Vagina (tissue), 2 donors: ENCODE measurements at places on chromosomes 3 and 15. TPM values are rescaled to one million over a fixed set of nuclear protein-coding genes. Genes with fewer than 3 reads are reported as not detected.

DNA sequence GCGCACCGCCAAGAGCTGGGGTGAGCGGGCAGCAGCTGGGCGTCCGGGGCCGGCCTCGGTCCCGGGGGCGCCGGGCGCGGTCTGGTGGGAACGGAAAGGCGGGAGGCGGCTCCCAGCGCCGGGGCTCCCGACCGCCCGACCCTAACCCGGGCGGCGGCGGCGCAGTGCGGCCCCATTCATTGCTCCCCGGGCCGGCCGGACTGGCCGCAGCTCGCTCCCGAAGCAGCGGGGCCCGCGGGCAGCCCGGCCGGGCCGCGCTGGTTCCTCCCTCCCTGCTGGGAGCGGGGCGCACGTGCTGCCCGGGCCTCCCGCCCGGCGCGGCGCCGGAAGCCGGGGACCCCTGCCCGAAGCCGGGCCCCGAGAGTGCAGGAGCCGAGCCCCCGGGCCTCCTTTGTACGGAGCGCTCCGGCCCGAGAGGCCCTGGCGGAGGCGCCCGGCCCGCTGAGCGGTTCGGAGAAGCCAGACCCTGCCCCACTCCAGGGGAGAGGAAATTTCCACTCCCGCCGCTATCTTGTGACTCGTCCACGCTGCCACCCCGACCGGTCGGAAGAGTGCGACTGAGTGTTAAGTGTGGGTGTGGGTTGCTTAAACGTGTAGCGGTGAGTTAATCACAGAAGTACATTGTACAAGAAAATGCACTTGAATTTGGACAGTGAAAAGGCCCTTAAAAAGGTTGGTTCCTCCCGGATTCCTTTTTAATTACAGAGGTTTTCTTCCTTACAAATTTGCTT is 613 bp downstream of the ATP1B3 start:
- H3K27me3 ChIP-seq: no peaks in the 10 kb centered on the region
- H3K4me3 ChIP-seq: peak overlapping the region; percentile 97
- H3K36me3 ChIP-seq: no peaks in the 10 kb centered on the region
- H3K27ac ChIP-seq: peak overlapping the region; percentile 100

GRCh38 chr3:110343945-110344344 is 727.7 kb upstream of the NECTIN3 start:
- no peak overlapping the region for H3K27ac ChIP-seq
- no peaks in the 10 kb centered on the region for H3K4me1 ChIP-seq
- H3K27me3 ChIP-seq: no peaks in the 10 kb centered on the region
- no peaks in the 10 kb centered on the region for H3K36me3 ChIP-seq

DNA sequence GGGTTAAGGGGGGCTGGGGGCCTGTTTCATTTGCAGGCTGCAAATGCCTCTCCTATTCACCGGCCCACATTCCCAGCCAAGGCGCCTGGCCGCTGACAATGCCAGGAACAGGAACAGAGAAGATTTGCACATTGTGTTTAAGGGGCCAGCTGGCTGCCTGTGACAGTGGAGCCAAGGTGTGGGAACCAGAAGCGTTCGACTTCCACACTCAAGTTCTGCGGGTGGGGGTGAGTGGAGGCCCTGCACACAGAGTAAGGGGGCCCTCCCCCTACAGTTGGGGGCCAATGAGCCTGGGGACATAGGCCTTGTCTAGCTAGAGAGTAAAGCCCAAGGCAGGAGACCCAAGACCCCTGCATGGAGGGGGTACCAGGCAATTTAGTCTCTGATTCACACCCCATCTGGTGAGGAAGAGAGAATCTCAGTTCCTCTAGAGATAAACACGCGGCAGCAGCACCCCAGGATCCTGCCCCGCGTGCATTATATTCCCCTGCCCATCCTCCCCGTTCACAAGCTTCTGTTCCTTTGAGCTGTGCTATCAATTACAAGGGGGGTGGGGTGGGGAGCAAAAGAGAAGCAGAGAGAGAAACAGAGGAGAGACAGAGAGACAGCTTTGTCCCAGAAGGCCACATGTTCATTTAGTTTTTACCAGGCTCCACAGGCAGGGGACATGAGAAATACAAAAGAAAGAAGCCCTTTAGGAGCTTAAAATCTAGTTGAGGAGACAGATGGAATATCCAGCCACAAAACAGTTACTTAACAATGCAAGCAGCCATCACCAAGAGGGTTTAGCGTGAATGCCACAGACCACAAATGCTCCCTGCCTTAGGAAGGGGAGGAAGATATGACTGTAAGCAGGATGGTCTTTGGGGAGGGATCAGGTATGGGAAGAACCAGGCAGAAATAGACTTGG is 9.2 kb downstream of the IGDCC3 start:
- no peak overlapping the region for H3K4me3 ChIP-seq
- H3K4me1 ChIP-seq: no peaks in the 10 kb centered on the region
- H3K36me3 ChIP-seq: no peaks in the 10 kb centered on the region
- no peaks in the 10 kb centered on the region for H3K27me3 ChIP-seq
- H3K27ac ChIP-seq: no peak overlapping the region
- DNase-seq: no peak

DNA sequence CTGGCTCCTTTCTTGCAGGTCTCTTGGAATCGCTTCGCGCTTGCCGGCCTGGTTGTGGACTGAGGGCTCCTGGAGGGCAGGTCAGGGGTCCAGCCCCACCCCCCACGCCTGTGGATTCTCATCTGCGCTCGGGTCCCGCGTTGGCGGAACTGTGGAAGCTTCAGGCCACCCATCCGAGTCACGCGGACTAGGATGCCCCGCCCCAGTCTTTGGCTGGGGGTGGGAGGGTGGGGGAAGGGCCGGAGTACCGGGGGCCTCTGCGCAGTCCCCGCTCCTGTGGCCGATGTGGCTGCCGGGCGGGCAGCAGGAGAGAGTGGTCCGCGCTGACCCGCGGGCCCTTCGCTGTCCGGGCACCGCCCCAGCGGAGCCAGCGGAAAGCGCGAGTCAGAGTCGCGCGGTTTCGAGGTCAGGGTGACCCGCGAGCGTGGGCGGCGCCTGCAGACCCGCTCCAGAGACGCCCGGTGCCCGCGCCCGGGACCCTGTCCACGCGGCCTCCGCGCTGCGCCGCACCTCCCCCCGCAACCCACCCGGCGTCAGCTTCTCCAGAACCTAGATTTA is 114.2 kb downstream of the KLF13 start:
- no peaks in the 10 kb centered on the region for H3K27me3 ChIP-seq
- peaks cover 55% of the 10 kb centered on the region for H3K4me1 ChIP-seq
- H3K4me3 ChIP-seq: peak overlapping the region; percentile 58
- no peaks in the 10 kb centered on the region for H3K36me3 ChIP-seq
- DNase-seq: no peak

- H3K36me3 ChIP-seq: no peaks in the 10 kb centered on the region
- H3K4me3 ChIP-seq: no peak overlapping the region
- H3K4me1 ChIP-seq: no peaks in the 10 kb centered on the region
- no peak overlapping the region for H3K27ac ChIP-seq
- H3K27me3 ChIP-seq: no peaks in the 10 kb centered on the region
Observed at GRCh38 chr3:141059816-141060215, 8.7 kb downstream of the SPSB4 start.

GRCh38 chr15:47409600-47409999 is 307.7 kb upstream of the SEMA6D start:
- H3K27me3 ChIP-seq: no peaks in the 10 kb centered on the region
- no peak overlapping the region for H3K4me3 ChIP-seq
- peaks cover 17% of the 10 kb centered on the region for H3K4me1 ChIP-seq
- H3K27ac ChIP-seq: no peak overlapping the region
- H3K36me3 ChIP-seq: no peaks in the 10 kb centered on the region

- no peaks in the 10 kb centered on the region for H3K27me3 ChIP-seq
- no peaks in the 10 kb centered on the region for H3K36me3 ChIP-seq
- H3K27ac ChIP-seq: no peak overlapping the region
- no peak for DNase-seq
Observed at GRCh38 chr3:115975353-115975752, 352.0 kb downstream of the GAP43 start.

DNA sequence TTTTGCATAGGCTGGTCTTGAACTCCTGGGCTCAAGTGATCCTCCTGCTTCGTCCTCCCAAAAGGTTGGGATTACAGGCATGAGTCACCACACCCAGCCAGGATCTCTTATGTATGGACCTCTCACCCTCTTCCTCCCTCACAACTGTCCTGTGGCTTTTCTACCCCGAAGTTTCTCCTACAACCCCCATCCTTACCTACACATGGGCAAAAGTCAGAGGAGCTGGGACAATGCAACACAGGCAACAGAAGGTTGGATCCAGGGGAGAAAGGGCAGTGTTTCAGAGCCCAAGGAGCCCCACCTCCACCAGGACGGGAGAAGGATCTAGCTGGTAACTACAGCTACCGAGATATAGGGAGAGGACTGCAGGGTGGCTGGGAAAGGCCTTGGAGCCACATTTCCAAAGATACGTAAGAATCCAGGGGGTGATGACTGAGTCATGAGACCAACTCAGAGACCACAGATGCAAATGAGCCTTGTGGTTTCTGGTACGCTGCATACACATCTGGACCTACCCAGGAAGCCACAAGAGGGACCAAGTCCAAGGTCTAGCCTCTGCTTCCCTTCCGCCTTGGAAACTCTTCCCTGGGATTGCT is 13.6 kb downstream of the IGDCC4 start:
- DNase-seq: no peak
- peaks cover 12% of the 10 kb centered on the region for H3K4me1 ChIP-seq
- peak overlapping the region; percentile 42 for H3K27ac ChIP-seq
- H3K36me3 ChIP-seq: no peaks in the 10 kb centered on the region
- no peak overlapping the region for H3K4me3 ChIP-seq

DNA sequence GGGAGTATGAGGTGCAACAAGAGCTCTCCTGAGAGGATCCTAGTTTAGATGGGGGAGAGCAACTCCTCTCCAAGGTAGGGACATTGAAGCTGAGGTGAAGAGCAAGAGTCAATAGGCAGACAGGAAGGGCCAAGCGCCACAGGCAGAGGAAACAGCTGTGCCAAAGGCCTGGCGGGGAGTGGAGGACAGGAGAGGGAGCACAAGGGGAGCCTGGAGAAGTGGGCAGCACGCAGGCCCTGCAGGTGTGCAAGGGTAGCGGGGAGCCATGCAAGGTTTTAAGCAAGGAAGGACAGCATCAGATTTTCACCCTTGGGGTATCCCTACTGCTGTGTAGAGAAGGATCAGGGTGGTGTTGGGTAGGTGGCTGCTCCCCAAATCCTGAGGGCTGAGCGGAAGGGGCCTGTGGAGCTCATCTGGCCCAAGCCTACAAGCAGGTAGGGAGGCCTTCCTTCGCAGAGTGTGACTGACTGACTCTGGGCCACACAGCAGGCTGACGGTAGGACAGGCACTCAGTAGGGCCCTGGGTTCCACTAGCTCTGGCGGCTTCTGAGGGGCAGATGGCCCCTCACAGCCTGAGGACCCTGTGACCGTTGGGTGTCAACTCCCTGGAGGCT is 13.3 kb downstream of the CHST13 start:
- no peak for DNase-seq
- no peak overlapping the region for H3K27ac ChIP-seq
- no peaks in the 10 kb centered on the region for H3K27me3 ChIP-seq

DNA sequence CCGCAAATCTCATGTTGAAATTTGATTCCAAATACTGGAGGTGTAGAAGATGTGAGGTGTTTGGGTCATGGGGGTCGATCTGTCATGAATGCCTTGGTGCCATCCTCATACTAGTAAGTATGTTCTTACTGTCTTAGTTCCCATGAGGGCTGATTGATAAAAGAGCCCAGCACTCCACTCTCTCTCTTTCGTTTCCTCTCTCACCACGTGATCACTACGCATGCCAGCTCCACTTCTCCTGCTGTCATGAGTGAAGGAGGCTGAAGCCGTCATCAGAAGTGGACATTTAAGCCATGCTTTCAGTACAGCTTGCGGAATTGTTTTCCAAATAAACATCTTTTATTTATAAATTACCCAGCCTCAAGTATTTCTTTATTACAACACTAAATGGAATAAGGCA is 6.1 kb downstream of the OR5H15 start:
- no peaks in the 10 kb centered on the region for H3K27me3 ChIP-seq
- no peaks in the 10 kb centered on the region for H3K36me3 ChIP-seq
- no peaks in the 10 kb centered on the region for H3K4me1 ChIP-seq
- DNase-seq: no peak
- no peak overlapping the region for H3K4me3 ChIP-seq

DNA sequence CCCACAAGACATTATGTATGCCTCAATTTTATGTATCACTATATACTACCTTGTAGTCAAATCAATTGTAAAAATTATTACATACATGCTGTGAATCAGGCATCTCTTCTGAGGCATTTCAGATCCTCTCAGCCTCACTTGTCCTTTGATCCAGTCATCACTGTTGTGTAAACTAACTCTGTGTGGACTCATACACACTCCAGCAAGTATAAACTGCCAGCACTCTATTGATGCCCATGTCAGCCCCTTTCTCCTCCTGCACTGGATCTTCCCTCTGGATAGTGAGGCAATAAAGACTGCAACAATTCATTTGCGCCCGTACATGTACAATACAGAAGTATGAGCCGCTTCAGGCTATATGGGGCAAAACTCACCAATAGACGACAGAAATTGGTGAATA is 364.7 kb upstream of the TGFBR2 start:
- H3K4me3 ChIP-seq: no peak overlapping the region
- peaks cover 18% of the 10 kb centered on the region for H3K4me1 ChIP-seq
- H3K27me3 ChIP-seq: no peaks in the 10 kb centered on the region
- no peak for DNase-seq

- H3K27ac ChIP-seq: no peak overlapping the region
- no peaks in the 10 kb centered on the region for H3K27me3 ChIP-seq
- H3K36me3 ChIP-seq: peaks cover 75% of the 10 kb centered on the region
- DNase-seq: no peak
Observed at GRCh38 chr3:12590096-12590495, 33.2 kb downstream of the MKRN2 start.

DNA sequence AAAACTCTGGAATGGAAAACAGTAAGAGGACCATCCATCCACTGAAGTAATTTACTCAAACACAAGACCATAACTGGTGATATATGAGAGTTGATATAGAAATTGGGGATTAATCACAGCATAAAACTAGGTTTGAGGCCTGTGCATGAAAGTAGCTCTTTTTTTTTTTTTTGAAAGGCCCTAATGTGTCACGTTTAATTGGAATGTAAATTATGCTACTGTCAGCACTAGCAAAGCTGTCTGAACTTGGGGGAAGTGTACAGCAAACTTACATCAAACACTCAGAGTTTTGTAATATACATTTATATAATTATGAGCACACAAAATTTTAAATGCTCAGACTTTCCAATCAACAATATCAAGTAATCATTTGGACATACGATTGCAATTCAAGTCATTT is 154.1 kb downstream of the GREM1 start:
- no peak for DNase-seq
- H3K4me1 ChIP-seq: peaks cover 12% of the 10 kb centered on the region
- no peaks in the 10 kb centered on the region for H3K36me3 ChIP-seq
- no peak overlapping the region for H3K4me3 ChIP-seq
- H3K27ac ChIP-seq: peak overlapping the region; percentile 47

GRCh38 chr3:164658125-164658524 is 420.2 kb downstream of the SI start:
- H3K4me1 ChIP-seq: no peaks in the 10 kb centered on the region
- no peaks in the 10 kb centered on the region for H3K27me3 ChIP-seq
- no peak overlapping the region for H3K4me3 ChIP-seq
- H3K36me3 ChIP-seq: no peaks in the 10 kb centered on the region
- DNase-seq: no peak

- H3K4me1 ChIP-seq: no peaks in the 10 kb centered on the region
- no peak overlapping the region for H3K4me3 ChIP-seq
- H3K27ac ChIP-seq: no peak overlapping the region
- H3K36me3 ChIP-seq: no peaks in the 10 kb centered on the region
- H3K27me3 ChIP-seq: no peaks in the 10 kb centered on the region
- DNase-seq: no peak
Observed at GRCh38 chr15:53586799-53587198, 172.7 kb downstream of the WDR72 start.

GRCh38 chr3:130582457-130583153 is 65.6 kb downstream of the COL6A6 start:
- H3K36me3 ChIP-seq: no peaks in the 10 kb centered on the region
- H3K4me3 ChIP-seq: no peak overlapping the region
- no peak for DNase-seq
- no peak overlapping the region for H3K27ac ChIP-seq
- no peaks in the 10 kb centered on the region for H3K4me1 ChIP-seq

Gene CLDN11
- total RNA-seq: 136 TPM

Gene CCK
- not detected for total RNA-seq

Gene POC1A
- 0.74 TPM for total RNA-seq
